ENCODE measurements at places on chromosomes 11 and 22. TPM values are rescaled to one million over a fixed set of nuclear protein-coding genes. Genes with fewer than 3 reads are reported as not detected.

ZC3H12C gene
- total RNA-seq = 5.7 TPM

- DNase-seq = no peak
Observed at GRCh38 chr11:26578998-26579661, 7.1 kb upstream of the MUC15 start.

DNA sequence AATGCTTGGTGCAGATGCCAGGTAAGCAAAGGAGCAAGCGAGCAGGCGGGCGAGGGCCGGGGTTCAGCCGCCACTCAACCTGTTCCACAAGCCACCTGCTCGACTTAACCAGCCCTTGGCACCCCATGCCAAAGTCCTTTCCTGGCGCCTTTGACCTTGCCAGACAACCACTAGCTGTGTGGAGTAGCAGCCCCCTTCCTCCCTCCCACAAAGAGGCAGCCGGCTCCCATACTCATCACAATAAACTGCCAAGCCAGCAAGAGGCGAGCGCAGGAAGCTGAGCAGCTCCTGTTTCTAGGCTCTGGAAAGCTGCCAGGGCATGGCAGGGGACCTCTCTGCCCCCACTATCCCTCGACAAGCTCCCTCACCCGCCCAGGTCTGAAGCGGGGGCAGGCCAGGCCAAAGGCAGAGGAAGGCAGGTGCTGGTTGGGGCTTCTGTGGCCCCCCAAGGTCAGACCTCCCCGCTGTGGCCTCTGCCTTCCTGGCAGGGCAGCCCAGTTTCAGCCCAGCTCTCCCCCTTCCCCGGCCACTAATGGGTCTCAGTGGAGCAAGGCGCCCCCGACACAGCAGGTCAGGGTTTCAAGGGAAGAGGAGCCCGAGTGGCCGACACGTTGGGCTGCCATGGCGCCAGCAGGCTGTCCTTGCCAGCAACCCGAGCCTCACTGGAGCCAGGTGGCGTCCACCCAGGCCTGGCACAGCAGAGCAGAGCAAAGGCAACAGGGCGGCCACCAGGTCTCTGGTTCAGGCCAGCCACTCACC is 15.3 kb downstream of the MACROD1 start:
- no peak for DNase-seq

DNA sequence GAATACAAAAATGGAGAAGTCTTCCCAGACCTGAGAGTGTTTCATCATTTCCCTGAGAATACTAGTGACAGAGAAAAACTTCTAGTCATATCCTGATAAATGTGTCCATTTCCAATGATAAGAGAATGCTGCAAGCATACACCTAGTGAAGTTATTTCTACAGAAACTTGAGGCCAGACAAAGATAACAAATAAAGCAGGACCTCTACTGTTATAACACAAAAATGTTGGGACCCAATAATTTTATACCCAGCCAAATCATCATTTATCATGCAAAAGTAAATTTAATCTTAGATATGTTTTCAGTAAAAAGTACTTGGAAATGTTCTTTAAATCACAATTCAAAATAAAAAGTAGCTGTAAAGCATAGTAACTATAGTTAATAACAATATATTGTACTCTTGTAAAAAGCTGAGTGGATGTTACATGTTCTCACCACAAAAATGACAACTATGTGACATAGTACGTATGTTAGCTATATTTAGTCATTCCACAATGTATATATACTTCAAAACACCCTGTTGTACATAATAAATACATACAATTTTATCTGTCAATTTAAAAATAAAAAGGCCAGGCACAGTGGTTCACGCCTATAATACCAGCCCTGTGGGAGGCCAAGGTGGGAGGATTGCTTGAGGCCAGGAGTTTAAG is 12.6 kb downstream of the RRAS2 start:
- DNase-seq = no peak

- DNase-seq = no peak
Observed at GRCh38 chr11:7579361-7579791, 65.6 kb downstream of the PPFIBP2 start.

DNA sequence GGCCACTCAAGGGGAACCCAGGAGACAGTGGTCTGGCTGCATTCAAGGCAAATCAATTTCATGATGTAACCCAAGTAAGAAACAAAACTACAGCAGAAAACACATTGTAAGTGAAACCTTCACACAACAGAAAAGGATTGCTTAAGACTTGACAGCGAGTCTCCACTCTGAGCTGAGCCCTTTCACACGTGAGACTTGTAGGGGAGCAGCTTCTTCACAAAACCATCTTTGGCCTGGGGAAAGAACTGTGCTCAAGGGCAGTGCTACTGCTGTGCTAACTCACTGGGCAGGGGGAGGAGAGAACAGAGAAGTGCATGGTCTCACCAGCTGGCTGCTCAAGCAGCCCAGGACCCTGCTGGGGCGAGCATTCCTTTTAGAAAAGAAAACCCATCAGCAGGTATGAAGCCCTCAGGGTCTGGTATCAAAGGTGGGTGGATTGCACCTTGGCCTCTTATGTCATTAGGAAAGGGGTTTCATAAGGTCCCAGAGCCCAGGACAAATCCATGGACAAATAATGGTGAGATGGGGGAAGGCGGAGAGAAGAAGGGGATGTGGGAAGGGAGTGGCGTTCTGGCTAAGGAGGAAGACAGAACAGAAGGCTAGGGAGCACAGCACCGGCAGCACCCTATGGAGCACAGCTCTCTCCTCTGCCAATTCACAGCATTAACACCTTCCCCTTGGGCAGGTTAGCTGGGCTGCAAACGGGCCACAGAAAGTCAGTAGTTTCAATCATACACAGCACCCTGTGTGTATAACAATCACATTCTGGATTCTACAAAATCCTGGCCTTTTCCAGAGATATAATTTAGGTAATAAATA is 20.6 kb upstream of the RAPSN start:
- no peak for DNase-seq
